ENCODE measurements at places on chromosomes 4 and X.

DNA sequence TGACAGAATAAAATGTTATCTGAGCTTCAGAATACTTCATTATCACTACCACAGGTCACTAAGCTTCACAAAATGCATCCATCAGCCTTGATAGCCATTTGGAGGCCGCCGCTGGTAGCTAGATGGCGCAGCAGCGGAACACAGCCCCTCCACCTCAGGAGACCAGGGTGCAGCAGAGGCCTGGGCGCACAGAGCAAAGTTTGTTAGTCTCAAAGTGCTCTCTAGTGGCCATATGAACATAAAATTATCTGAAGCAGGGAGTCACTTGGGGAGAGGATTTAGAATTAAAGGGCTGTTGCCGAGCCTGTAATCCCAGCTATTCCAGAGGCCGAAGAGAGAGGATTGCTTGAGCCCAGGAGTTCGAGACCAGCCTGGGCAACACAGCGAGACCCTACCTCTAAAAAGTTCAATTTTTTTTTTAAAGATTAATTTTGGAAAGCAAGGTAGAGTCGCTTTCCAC is 8.1 kb upstream of the DCTD start:
- H3K27me3 ChIP-seq = peaks cover 3% of the 10 kb centered on the region
- H3K36me3 ChIP-seq = no peaks in the 10 kb centered on the region
- peak; percentile 47 for DNase-seq
- peaks cover 3% of the 10 kb centered on the region for H3K4me1 ChIP-seq
- H3K4me3 ChIP-seq = no peak overlapping the region

DNA sequence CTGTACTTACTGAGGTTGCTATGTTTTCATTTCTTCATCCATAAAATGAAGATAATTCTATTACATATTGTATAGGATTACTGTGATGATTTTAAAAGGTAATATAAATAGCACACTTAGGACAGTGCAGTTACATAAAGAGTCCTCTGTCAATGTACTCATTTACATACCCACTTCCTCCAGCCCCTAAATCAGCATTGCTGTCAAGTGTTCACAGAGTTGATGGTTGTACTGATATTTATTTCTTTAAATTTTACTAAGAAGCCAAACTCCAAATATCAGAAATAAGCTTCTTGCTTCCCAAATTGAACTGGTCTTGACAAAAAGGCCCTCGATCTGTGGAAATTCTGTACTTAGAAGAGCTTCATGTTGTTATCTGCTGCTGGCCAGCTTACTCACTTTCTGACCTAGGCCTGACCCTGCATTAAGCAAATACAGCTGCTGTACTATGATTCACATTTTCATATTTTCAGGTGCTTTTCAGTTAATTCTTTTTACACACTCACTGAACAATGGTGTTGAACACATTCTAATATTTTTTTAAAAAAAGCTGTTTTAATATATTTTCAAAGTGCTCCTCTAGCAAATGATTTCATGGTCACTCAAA is 259.6 kb downstream of the UNC5C start:
- H3K27me3 ChIP-seq = no peaks in the 10 kb centered on the region
- H3K4me3 ChIP-seq = no peak overlapping the region
- peaks cover 22% of the 10 kb centered on the region for H3K4me1 ChIP-seq
- H3K27ac ChIP-seq = no peak overlapping the region
- no peaks in the 10 kb centered on the region for H3K36me3 ChIP-seq

- no peaks in the 10 kb centered on the region for H3K27me3 ChIP-seq
- no peaks in the 10 kb centered on the region for H3K36me3 ChIP-seq
- H3K4me3 ChIP-seq = no peak overlapping the region
These were observed 812.9 kb downstream of the NLGN4X start for GRCh38 chrX:5415738-5416137.

DNA sequence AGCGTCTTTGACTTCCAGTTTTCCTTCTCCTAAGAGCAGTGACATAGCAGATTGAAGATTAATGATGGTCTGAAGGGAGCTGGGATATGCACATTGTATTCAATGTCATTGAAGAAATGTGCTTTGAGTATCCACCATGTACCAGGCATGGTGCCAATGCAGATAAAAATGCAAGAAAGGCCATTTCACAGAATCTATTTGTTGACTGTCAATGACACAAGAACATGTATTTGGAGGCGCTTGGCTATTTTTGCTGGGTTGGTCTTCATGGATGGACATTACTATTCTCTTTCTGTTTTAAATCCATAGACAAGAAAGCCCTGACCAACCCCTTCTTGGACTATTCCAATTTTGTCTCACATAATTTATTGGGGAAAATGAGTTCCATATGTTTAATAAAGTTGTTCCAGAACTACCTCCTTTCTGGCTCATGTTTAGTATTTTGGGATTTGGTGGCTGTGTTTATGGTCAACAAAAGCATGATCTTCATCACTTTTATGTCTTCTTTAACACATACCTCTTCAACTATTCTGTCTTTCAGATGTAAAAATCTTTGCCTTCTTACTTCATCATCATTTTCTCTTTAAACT is 174.5 kb downstream of the CPE start:
- H3K4me3 ChIP-seq = no peak overlapping the region
- no peaks in the 10 kb centered on the region for H3K27me3 ChIP-seq
- no peak for DNase-seq
- no peaks in the 10 kb centered on the region for H3K36me3 ChIP-seq
- no peaks in the 10 kb centered on the region for H3K4me1 ChIP-seq

GRCh38 chr4:173418639-173419038 is 19.7 kb upstream of the SCRG1 start:
- no peak overlapping the region for H3K27ac ChIP-seq
- no peak overlapping the region for H3K4me3 ChIP-seq
- no peak for DNase-seq
- H3K36me3 ChIP-seq = no peaks in the 10 kb centered on the region

DNA sequence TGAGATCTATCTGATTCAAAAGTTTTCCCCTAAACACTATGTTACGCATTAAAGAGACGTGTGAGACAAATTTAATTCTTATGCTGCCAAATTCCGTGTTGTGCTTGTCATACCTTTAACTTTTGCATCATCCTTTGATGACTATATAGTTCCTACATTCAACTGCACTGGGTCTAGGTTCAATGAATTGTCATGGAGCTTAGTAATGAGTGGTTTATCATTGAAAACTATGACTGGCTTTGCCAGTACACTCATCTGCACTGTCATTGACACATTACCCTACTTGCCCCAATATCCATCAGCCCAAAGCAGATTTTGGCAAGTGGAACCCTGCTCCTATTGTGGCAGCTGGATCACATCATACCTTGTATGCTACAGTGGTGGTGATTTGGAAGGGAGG is 882.9 kb upstream of the SLIT2 start:
- H3K4me3 ChIP-seq = no peak overlapping the region
- no peaks in the 10 kb centered on the region for H3K4me1 ChIP-seq
- H3K36me3 ChIP-seq = no peaks in the 10 kb centered on the region
- DNase-seq = no peak
- H3K27me3 ChIP-seq = no peaks in the 10 kb centered on the region

DNA sequence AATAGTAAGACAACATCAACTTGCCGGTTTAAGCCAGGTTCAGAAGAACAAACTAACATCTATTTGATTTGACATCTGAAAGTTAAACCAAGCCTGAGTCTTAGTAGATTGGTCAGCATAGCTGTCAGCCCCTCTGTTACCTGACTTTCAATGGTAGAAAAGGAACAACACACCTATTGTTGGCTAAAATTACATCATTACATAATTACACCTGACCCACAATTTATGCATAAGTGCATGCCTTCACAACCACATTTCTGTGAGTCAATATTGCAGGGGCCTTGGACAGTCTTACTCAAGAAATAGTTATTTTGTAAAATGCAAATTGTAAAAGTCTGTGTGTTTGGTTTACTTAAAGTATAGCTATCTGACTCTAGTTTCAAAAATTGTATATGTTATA is 36.2 kb downstream of the EGFL6 start:
- no peaks in the 10 kb centered on the region for H3K4me1 ChIP-seq
- no peak overlapping the region for H3K27ac ChIP-seq
- DNase-seq = no peak

DNA sequence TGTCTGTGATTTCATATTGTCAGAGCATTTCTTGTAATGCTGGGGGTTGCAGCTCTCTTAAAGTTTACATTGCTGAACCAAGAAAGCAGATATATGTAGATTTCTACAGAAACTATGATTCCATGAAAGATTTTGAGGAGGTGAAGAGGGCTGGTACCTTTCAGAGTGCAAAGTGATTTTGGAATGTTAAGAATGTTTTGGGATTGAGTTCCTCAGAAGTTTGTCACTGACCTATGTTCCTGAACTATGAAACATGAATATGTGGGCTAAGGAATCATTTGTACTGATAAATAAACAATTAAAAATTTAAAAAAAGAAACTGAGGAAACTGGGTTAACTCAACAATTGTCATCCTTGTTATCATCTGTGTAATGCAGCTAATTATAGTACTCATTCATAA is 12.3 kb upstream of the CHIC2 start:
- H3K4me3 ChIP-seq = no peak overlapping the region
- no peak overlapping the region for H3K27ac ChIP-seq
- H3K27me3 ChIP-seq = peaks cover 25% of the 10 kb centered on the region

DNA sequence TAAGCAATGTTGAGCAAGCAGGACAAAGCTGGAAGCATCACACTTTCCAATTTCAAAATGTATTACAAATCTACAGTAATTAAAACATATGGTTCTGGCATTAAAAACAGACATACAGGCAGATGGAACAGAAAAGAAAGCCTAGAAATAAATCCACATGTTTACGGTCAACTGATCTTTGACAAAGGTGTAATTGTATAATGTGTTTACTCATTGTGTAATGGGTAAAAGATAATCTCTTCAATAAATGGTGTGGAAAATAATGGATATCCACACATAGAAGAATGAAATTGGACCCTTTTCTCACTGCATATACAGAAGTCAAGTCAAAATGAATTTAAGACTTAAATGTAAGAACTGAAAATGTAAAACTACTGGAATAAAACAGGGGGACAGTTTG is 394.2 kb downstream of the ANKRD50 start:
- no peak for DNase-seq
- H3K36me3 ChIP-seq = no peaks in the 10 kb centered on the region
- no peak overlapping the region for H3K27ac ChIP-seq
- H3K27me3 ChIP-seq = peaks cover 5% of the 10 kb centered on the region
- H3K4me1 ChIP-seq = no peaks in the 10 kb centered on the region
- no peak overlapping the region for H3K4me3 ChIP-seq

DNA sequence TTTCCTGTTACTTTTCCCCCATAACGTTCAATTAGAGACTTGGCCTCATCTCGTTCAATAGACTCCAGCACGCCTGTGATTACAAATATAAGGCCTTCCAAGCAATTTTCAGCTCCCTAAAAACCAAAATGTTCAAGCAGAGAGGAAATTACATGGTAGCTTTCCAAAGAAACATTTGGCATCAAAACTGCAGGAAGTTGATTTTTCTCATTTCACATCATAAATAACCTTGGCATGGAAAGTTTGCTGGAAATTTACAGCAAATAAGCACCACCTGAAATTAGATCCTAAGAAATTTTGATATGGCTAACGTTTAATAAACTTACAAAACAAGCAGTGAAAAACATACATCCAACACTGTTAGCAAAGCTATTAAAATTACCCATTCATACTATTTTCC is 53.3 kb downstream of the RFC1 start:
- H3K36me3 ChIP-seq = peaks cover 35% of the 10 kb centered on the region
- H3K4me1 ChIP-seq = peaks cover 2% of the 10 kb centered on the region
- H3K27me3 ChIP-seq = no peaks in the 10 kb centered on the region
- H3K4me3 ChIP-seq = no peak overlapping the region
- no peak for DNase-seq

- H3K27me3 ChIP-seq = no peaks in the 10 kb centered on the region
- no peaks in the 10 kb centered on the region for H3K36me3 ChIP-seq
- no peak overlapping the region for H3K4me3 ChIP-seq
- no peak for DNase-seq
- H3K4me1 ChIP-seq = no peaks in the 10 kb centered on the region
- no peak overlapping the region for H3K27ac ChIP-seq
These were observed 153.0 kb downstream of the ADAM29 start for GRCh38 chr4:175071123-175071522.

DNA sequence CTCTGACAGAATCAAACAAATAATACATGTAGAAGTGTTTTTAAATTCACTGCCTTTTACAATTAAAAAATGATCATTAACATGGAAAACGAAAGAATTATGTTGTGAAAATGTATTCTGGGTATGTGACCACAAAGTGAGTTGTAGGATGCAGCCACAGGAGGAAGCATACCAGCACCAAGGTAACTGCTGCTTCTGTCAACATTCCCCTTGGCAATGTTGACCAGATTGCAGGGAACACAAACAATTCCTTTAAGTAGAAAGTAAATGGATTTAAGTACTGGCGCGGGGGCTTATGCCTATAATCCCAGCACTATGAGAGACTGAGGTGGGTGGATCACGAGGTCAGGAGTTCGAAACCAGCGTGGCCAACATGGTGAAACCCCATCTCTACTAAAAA is 1877.9 kb upstream of the PCDH7 start:
- H3K36me3 ChIP-seq = no peaks in the 10 kb centered on the region
- H3K27ac ChIP-seq = no peak overlapping the region
- no peak overlapping the region for H3K4me3 ChIP-seq
- no peak for DNase-seq
- no peaks in the 10 kb centered on the region for H3K4me1 ChIP-seq
